ENCODE measurements at places on chromosomes 1 and 21.
A peak's percentile ranks its signal among the peaks of the same experiment; 100 is the strongest.

- no peak overlapping the region for H3K4me3 ChIP-seq
- peak overlapping the region; percentile 37 for H3K27ac ChIP-seq
- H3K36me3 ChIP-seq, result peaks cover 65% of the 10 kb centered on the region
Measured at GRCh38 chr1:35452106-35452774, 105.0 kb downstream of the KIAA0319L start.

DNA sequence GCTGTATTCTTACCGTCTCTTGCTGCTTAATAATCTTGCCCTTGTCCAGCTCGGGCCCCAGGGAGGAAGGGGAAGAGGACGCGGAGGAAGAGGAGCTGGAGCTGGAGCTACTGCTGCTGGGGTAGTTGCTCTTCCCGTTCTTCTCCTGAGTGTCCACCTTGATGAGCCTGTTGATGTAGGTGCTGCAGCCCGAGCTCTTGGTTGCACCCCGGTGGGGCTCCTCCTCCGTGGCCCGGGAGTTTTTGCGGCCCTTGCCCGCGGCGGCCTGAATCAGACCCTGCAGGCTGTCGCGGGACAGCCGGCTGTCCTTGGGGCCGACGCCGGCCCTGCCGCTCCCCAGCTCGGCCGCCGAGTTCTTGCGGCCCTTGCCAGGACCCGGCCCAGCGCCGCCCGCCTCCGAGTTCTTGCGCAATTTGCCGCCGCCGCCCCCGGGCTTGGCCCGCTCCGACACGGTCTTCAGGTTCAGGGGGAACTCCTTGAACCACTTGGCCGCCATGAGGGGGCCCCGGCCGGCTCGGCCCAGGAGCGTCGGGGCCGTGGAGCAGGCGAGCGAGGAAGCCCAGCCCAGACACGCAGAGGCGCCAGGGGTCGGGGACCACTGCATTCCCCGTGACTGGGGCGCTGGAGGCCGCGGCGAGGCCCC, 475 bp upstream of the TDRD10 start:
- peaks cover 64% of the 10 kb centered on the region for H3K27me3 ChIP-seq
- H3K4me3 ChIP-seq, result peak overlapping the region; percentile 56
- H3K36me3 ChIP-seq, result no peaks in the 10 kb centered on the region
- peak; percentile 36 for DNase-seq

DNA sequence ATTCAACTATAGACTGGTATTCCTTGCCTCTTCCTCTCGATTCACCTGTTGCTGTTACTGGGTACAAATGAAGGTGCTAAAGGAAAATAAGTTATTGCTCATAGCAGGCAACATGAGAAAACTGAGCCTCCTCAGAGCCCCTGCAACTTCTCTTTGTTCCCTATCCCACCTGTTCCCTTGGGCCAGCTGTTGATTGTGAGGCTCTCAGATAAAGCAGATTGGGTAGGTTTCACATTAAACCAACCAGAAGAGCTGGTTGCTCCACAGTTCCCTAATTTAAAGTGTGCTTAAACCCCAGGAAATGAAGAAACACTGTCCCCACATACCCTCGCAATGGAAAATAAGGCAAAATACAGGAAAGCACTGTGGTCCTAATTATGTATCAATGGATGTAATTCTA, 4.8 kb downstream of the DEDD start:
- H3K27ac ChIP-seq, result no peak overlapping the region
- H3K27me3 ChIP-seq, result no peaks in the 10 kb centered on the region
- DNase-seq, result no peak
- H3K4me1 ChIP-seq, result peaks cover 32% of the 10 kb centered on the region
- H3K4me3 ChIP-seq, result no peak overlapping the region

GRCh38 chr21:44418108-44418875, 37.0 kb upstream of the LRRC3 start:
- H3K4me3 ChIP-seq, result no peak overlapping the region
- no peak overlapping the region for H3K27ac ChIP-seq
- no peaks in the 10 kb centered on the region for H3K4me1 ChIP-seq

GRCh38 chr1:15080328-15081007, 73.1 kb upstream of the TMEM51 start:
- no peak for DNase-seq
- no peaks in the 10 kb centered on the region for H3K27me3 ChIP-seq
- no peak overlapping the region for H3K27ac ChIP-seq
- H3K4me3 ChIP-seq, result no peak overlapping the region

DNA sequence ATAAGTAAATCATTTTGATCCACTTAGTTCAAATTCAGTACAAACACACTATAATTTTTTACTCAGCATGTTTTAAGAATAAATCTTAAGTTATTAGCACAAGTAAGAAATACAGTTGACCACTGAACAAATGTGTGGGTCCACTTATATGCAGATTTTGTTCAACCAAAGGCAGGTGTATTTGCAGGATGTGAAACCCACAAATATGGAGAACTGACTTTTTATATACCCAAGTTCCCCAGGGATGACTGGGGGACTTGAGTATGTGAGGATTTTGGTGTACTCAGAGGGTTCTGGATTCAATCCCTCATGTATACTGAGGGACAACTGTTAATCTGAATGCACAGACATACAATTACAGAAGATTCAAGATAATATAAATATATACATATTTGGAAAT, 25.7 kb upstream of the ERICH3 start:
- H3K27ac ChIP-seq, result no peak overlapping the region
- no peak overlapping the region for H3K4me3 ChIP-seq
- no peak for DNase-seq
- no peaks in the 10 kb centered on the region for H3K27me3 ChIP-seq
- no peaks in the 10 kb centered on the region for H3K36me3 ChIP-seq
- H3K4me1 ChIP-seq, result no peaks in the 10 kb centered on the region

GRCh38 chr1:84078108-84078841, 65.8 kb upstream of the PRKACB start:
- H3K27me3 ChIP-seq, result no peaks in the 10 kb centered on the region
- H3K4me3 ChIP-seq, result peak overlapping the region; percentile 57
- DNase-seq, result no peak
- H3K27ac ChIP-seq, result peak overlapping the region; percentile 84
- peaks cover 20% of the 10 kb centered on the region for H3K4me1 ChIP-seq
- no peaks in the 10 kb centered on the region for H3K36me3 ChIP-seq

DNA sequence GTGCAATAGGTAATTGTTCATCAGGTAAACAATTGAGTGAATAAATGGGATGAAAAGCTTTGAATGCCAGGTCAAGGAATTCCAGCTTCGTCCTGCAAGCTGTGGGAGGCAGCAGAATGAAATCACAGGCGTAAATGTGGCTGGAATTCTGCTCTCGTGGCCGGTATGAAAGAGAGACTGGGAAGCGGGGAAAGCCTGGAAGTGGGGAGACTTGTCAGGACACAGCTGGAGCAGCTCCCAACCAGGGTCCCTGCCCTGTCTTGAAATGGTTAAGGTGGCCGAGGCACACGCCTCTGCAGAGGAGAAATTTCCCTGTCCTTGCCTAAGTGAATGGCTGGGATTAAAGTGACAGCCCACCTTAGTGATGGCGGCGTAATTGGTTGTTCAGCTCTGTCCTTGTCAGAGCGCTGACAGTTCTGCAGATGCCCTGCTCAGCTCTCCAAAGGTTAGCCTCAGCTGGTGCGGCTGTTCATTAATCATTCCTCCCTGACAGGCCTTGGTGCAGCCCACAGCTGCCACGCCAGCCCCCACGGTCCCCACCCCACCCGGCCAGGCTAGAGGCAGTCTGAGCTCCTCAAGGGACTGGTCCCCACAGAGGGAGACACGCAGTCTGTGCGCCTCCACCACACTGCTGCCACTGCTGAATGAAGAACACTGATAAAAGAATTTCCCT, 398.3 kb upstream of the POU3F1 start:
- H3K27ac ChIP-seq, result no peak overlapping the region
- no peak overlapping the region for H3K4me3 ChIP-seq
- H3K27me3 ChIP-seq, result peaks cover 15% of the 10 kb centered on the region
- DNase-seq, result no peak
- no peaks in the 10 kb centered on the region for H3K4me1 ChIP-seq

DNA sequence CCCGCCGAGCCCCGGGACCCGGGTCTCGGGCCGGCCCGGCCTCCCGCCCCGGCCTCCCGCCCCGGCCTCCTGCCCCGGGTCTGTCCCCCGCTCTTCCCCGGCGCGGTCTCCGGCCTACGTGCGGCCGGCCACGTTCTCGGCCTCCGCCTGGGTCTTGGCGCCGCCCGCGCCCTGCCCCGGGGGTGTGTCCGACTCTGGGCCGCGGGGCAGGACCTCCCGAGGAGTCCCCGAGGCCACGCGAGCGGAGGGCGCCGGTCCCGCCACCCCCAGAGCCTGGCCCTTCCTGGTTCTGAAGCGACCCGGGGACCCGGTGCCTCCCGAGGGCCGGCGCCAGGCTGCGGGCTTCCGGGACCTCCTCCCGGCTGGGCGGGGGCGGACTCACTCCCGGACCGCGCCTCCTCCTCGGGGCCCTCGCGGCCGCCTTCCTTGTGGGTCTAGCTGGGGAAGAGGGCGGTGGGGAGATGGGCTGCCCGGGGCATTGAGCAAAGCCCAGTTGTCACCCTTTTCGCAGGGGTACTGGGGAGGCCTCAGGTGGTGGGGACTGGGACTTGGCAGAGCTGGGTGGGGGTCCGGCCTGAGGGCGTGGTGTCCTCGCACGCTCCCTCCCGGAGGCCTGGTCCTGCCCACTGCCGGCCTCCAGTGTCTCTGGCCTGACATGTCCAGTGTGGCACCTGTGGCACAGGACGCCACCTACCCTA, 558 bp downstream of the PFKL start:
- no peaks in the 10 kb centered on the region for H3K36me3 ChIP-seq
- DNase-seq, result peak; percentile 74
- H3K4me3 ChIP-seq, result peak overlapping the region; percentile 92
- H3K4me1 ChIP-seq, result peaks cover 69% of the 10 kb centered on the region
- no peaks in the 10 kb centered on the region for H3K27me3 ChIP-seq

DNA sequence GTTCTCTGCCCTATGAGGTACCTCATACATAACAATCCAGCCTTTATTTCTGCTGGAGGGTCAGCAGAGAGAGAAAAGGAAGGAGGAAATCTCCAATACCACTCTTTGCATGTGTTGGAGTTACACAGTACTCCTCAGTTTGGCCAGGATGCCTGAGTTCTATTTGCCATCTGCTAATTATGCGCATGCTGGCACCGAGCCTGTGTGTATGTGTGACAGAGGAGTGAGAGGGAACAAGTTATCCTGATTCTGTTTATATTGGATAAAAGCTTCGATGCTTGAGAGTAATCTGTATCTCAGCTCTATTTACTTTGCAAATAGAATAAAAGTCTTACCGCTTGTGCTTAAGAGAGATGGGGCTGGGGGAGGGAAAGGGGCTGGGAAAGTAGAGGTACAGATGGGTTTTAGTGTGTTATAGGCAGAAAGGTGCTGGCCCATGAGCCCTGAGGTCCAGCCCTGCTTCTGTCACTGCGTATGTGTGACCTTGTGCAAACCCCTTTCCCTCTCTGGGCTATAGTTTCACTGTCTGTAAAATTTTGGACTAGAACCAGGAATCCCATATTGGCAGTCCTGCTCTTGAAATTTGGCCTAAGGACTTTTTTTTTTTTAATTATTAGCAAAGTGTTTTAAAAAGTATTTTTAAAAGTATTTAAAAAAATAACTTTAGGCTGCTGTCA, 54.5 kb upstream of the PLXNA2 start:
- H3K27me3 ChIP-seq, result no peaks in the 10 kb centered on the region
- DNase-seq, result peak; percentile 13
- no peaks in the 10 kb centered on the region for H3K4me1 ChIP-seq
- H3K36me3 ChIP-seq, result no peaks in the 10 kb centered on the region

- peaks cover 6% of the 10 kb centered on the region for H3K4me1 ChIP-seq
- DNase-seq, result no peak
- H3K36me3 ChIP-seq, result peaks cover 7% of the 10 kb centered on the region
- H3K27ac ChIP-seq, result no peak overlapping the region
- H3K27me3 ChIP-seq, result no peaks in the 10 kb centered on the region
- no peak overlapping the region for H3K4me3 ChIP-seq
Measured at GRCh38 chr1:151277249-151277648, 4.8 kb upstream of the ZNF687 start.

GRCh38 chr1:157439302-157439954, 112.9 kb downstream of the FCRL5 start:
- H3K27ac ChIP-seq, result no peak overlapping the region
- H3K36me3 ChIP-seq, result no peaks in the 10 kb centered on the region
- no peak for DNase-seq
- H3K27me3 ChIP-seq, result no peaks in the 10 kb centered on the region
- no peak overlapping the region for H3K4me3 ChIP-seq

DNA sequence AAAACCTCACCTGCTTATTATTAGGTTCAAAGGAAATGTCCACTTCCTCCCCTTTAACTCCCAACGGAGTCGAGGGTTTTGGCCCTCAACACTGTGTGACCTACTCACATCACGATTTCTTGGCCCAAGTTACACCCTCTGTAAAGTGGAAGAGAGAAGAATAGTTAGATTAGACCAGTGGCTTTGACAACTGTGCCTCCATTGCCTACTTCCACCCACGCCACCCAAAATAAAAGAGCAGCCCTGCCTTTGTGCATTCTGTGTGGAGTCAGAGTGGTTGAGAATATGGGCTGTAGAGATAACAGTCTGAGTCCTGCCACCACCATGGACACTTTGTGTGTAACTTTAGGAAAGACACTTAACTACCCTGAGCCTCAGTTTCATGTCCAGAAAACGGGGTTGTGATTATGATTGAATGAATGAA, 4.1 kb upstream of the HDGF start:
- no peak overlapping the region for H3K4me3 ChIP-seq
- no peak for DNase-seq
- H3K27me3 ChIP-seq, result no peaks in the 10 kb centered on the region
- peaks cover 4% of the 10 kb centered on the region for H3K4me1 ChIP-seq
- peak overlapping the region; percentile 57 for H3K27ac ChIP-seq
- H3K36me3 ChIP-seq, result no peaks in the 10 kb centered on the region

DNA sequence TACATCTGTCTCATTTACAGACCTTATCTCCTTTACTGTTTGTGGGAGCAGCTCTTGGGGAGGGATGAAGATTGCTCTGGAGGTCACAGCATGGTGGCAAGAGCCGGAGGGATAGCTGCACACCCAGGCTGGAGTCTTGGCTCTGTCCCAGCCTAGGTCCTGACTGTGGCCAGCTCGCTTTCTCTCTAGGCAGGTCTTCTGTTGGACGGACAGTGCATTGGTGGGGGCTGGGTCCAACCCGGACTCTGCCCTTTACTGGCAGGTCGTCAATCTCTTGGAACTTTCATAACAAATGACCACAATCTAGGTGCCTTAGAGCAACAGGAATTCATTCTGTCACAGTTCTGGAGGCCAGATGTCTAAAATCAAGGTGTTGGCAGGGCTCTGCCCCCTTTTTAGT, 319.8 kb upstream of the C1orf174 start:
- no peaks in the 10 kb centered on the region for H3K4me1 ChIP-seq
- H3K4me3 ChIP-seq, result no peak overlapping the region
- H3K27me3 ChIP-seq, result peaks cover 18% of the 10 kb centered on the region
- H3K27ac ChIP-seq, result no peak overlapping the region
